HL-60 (cell line): ENCODE measurements at places on chromosomes 1 and 21.

GRCh38 chr1:245999697-246000637 is 507.1 kb downstream of the SMYD3 start:
- DNase-seq, result peak; percentile 25

DNA sequence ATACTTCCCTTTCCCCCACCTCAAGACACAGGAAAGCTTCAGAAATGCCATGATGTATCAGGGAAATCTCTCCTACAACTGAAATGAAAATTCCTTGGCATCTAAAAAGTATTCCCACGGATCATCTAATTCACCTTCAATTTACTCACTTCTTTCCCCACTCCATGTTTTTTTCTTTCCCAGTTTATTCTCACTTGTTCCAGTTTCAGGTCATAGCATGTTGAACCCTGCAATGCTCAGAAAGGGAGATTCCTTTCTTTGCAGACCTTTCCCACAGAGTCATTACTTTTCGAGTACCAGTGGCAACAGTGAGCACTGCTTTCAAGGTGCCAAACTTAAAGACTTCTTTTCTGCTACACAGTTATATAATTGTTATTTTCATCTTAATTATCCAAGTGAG is 305.0 kb downstream of the VAV3 start:
- DNase-seq, result no peak

DNA sequence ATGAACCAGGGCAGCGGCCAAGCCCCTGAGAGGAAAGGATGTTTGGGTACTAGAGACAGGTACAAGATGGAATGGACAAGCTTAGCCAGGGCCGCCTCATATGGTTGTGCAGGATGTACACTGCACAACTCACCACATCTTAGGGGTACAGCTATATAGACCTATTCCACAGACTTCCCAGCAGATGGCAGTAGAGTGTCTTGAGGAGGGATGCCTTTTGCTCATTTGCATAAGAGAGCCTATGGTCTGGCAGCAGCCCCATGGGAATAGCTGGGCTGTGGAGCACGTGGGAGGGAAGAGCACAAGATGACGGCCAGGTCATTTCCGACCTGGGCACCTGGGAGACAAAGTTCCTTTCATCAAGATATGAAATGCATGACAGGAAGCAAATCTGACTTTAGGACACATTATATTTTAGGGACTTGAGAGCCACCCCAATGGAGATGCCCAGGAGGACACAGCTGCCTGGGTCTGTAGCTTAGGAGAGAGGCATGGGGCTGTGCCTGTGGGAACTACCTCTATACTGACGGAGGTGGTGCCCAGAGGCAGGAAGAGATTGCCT is 215.5 kb downstream of the KCNJ6 start:
- DNase-seq, result peak; percentile 30

- DNase-seq, result no peak
Measured at GRCh38 chr1:201226178-201226514, 35.5 kb downstream of the IGFN1 start.
